Sigmoid colon (tissue), 7 donors: ENCODE measurements at places on chromosomes 12 and 14. TPM values are rescaled to one million over a fixed set of nuclear protein-coding genes. Genes with fewer than 3 reads are reported as not detected.

GRCh38 chr12:79689477-79690141, 1.2 kb downstream of the PAWR start:
- no peaks in the 10 kb centered on the region for H3K36me3 ChIP-seq
- H3K4me3 ChIP-seq = peak overlapping the region; percentile 69
- H3K27me3 ChIP-seq = no peaks in the 10 kb centered on the region
- H3K27ac ChIP-seq = peak overlapping the region; percentile 90
- DNase-seq = no peak

GRCh38 chr12:48356041-48356768, 5.5 kb upstream of the ZNF641 start:
- H3K27ac ChIP-seq = no peak overlapping the region
- H3K4me1 ChIP-seq = no peaks in the 10 kb centered on the region
- H3K27me3 ChIP-seq = no peaks in the 10 kb centered on the region
- no peak overlapping the region for H3K4me3 ChIP-seq
- DNase-seq = no peak

DNA sequence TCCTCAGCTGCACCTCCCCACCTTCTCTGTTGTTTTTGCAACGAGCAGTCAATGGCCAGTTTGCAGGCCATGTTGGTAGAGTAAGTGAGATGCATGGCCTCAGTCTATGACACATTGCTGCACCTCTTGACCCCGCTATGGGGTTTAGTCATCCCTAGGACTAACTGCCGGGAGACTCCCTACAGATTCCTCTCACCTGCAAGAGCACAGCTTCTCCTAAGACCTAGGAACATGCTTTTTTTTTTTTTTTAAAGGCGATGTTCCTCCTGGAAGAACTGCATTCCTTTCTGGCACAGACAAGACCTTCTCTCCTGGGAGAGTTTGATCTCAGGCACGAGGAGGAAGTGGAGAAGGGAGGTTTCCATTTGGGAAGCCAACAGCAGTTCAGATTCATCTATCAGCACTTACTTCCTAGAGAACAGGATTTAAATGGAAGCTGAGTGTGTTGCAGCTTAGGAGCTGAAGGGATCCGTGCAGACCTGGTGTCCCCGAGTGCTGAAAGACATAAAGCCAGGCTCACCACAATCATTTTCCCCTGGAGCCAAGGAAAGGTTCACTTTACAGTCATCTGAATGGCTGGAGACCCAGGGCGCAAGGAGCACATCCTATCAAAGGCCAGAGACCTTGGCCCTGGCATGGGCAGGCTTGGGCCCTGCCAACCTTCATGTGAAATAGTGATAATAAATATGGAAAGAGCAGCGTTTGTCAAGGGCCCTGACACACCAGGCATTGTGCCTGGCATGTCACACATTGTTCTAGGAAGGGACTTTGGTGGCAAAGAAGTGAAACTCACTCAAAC, 104.1 kb downstream of the LGMN start:
- no peaks in the 10 kb centered on the region for H3K27me3 ChIP-seq
- peak overlapping the region; percentile 95 for H3K27ac ChIP-seq
- no peak for DNase-seq
- peaks cover 49% of the 10 kb centered on the region for H3K4me1 ChIP-seq
- peaks cover 27% of the 10 kb centered on the region for H3K36me3 ChIP-seq

DNA sequence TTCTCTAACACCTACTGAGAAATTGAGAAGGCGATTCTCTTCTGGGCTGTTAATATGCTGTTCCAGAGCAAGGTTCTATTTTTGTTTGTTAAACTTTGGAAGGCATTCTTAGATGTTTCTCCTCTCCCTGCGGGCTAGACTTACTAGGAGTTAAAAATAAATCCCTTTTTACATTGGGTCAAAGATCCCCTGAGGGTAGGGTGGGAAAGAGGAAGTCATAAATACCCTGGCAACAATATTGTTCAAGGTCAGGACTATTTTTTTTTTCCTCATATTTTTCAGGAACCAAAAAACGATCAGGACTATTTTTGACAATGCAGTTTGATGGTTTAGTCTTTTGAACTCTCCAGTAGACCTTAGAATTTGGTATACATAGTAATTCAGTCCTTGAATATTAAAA, 12.0 kb upstream of the SLC2A14 start:
- H3K27me3 ChIP-seq = no peaks in the 10 kb centered on the region
- H3K4me1 ChIP-seq = no peaks in the 10 kb centered on the region
- no peak for DNase-seq
- H3K36me3 ChIP-seq = no peaks in the 10 kb centered on the region
- no peak overlapping the region for H3K4me3 ChIP-seq

GRCh38 chr14:64645220-64645892, 58.9 kb upstream of the PLEKHG3 start:
- H3K4me1 ChIP-seq = no peaks in the 10 kb centered on the region
- H3K4me3 ChIP-seq = no peak overlapping the region
- no peaks in the 10 kb centered on the region for H3K36me3 ChIP-seq
- peak overlapping the region; percentile 59 for H3K27ac ChIP-seq

The CIROP gene
- total RNA-seq = 0.27 TPM

The MYF5 gene
- total RNA-seq = not detected

The NTS gene
- total RNA-seq = not detected

The GPR84 gene
- total RNA-seq = not detected

The APOLD1 gene
- 13.9 TPM for total RNA-seq

The PTPRQ gene
- total RNA-seq = 1.9 TPM

The SERPINA1 gene
- 6.4 TPM for total RNA-seq

The CCDC198 gene
- not detected for total RNA-seq
